GM04503 (cell line): ENCODE measurements at places on chromosomes 13 and 19.

DNA sequence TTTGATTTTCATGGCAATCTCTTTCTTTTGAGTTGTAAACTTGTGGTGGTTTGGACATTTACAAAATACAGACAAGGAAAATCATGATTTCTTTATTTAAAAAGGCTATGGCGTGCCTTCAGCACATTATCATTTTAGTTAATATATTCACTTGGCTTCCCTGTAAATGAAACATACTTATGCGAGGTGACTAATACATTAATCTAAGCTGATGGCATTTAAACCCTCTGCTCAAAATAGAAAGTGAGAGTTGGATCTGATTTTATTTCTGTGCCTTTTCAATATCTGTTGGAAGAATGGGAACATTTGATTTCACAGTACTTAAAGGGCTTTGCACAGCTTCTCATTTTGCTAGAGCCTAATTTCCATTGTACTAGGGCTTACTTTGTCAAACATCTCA is 289.8 kb downstream of the MTUS2 start:
- no peak for DNase-seq

- DNase-seq, result no peak
These were observed 869 bp downstream of the GFY start for GRCh38 chr19:49425922-49426592.

GRCh38 chr19:31264041-31264778 is 85.0 kb downstream of the TSHZ3 start:
- no peak for DNase-seq

- no peak for DNase-seq
These were observed 1.7 kb upstream of the DNAJB1 start for GRCh38 chr19:14519860-14520407.

GRCh38 chr19:18464646-18465045 is 26.7 kb upstream of the ISYNA1 start:
- DNase-seq, result peak; percentile 85

DNA sequence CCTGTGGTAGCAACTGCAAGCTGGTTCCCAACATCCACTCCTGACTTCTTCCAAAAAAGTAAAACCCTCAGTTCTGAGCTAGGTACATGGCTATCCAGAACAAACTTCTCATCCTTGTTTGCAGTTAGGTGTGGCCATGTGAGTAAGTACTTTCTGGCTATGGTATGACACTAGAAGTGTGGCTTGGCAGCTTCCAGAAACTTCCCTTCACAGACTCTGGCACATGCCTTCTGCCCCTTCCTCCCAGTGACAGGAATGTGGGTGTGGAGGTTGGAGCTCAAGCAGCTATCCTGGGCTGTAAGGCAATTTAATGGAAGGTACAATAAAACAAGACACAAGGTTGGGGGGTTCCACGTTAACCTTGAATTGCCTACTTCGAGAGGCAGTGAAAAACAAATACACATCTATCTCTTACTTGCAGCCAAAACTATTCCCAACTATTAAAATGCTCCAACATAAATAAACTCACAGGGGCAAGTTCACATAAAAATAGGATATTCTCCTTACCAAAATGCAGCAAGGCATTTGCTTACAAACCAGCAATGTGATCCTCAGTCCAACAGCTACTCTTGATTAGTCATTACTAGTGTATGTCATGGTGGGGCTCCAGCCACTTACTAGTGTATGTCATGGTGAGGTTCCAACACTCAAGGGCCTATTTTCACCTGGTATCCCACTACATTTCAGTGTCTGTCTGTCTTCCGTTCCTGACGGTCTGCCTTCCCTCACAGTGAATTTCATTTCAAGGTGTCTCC is 3.1 kb downstream of the SMG9 start:
- DNase-seq, result no peak

- DNase-seq, result no peak
These were observed 27.5 kb upstream of the WDFY2 start for GRCh38 chr13:51556740-51557139.

DNA sequence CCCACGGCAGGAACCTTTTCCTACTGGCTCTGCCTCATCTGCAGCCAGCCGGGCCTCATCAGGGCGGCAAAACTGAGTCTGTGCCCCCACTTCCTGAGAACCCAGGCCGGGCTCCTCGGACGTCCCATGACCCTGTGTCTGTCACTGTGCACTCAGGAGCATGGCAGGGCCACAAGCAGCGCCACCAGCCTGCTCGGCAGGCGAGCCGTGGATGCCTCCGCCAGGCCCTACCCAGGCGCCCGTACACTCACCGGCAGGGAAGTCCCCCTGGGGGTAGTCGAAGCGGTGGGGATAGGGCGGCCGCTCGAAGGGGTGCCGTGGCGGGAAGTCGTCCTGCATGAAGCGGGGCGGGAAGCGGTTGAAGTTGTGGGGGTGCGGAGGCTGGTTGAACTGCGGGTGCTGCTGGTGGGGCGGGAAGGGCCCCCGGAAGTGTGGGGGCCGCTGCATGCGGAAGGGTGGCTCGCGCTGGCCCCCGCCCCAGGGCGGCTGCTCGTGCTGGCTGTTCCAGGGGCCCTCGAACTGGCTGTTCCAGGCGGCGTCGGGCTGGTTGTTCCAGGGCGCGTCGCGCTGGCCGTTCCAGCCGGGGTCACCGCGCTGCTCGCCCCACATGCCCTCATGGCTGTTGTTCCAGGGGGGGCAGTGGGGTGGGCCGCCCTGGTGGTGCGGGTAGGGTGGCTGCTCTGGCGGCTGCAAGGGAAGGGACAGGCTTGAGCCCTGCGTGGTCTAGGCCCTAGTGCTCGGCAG is 17.1 kb downstream of the CHERP start:
- DNase-seq, result no peak

- DNase-seq, result no peak
These were observed 13.1 kb downstream of the MAST3 start for GRCh38 chr19:18110609-18111232.

GRCh38 chr13:84821261-84821660 is 939.0 kb upstream of the SLITRK1 start:
- no peak for DNase-seq

GRCh38 chr13:75960538-75960994 is 324.4 kb downstream of the LMO7 start:
- DNase-seq, result no peak

GRCh38 chr19:46748325-46749109 is 2.3 kb upstream of the STRN4 start:
- no peak for DNase-seq

GRCh38 chr19:55360902-55361301 is 2.2 kb downstream of the GARIN5B start:
- no peak for DNase-seq

- DNase-seq, result no peak
These were observed 8.1 kb upstream of the KLF12 start for GRCh38 chr13:74142257-74142656.

GRCh38 chr13:35909837-35910540 is 221.2 kb downstream of the DCLK1 start:
- DNase-seq, result no peak

DNA sequence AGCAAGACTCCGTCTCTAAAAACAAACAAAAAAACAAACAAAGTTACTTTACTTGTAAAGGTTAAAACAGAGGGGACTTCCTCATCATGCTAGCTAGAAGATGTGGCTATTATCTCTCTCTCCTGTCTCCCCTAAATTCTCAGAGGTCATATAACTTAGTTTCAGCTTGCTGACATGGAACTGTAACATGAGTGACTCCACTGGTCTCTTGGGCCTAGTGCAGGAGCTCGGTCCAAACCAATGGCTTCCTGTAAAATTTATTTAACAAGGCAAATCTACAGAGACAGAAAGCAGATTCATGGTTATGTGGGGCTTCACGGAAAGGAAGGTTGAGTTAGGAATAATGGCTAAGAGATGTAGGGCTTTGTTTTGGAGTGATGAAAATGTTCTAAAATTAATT is 9.5 kb upstream of the KASH5 start:
- no peak for DNase-seq

DNA sequence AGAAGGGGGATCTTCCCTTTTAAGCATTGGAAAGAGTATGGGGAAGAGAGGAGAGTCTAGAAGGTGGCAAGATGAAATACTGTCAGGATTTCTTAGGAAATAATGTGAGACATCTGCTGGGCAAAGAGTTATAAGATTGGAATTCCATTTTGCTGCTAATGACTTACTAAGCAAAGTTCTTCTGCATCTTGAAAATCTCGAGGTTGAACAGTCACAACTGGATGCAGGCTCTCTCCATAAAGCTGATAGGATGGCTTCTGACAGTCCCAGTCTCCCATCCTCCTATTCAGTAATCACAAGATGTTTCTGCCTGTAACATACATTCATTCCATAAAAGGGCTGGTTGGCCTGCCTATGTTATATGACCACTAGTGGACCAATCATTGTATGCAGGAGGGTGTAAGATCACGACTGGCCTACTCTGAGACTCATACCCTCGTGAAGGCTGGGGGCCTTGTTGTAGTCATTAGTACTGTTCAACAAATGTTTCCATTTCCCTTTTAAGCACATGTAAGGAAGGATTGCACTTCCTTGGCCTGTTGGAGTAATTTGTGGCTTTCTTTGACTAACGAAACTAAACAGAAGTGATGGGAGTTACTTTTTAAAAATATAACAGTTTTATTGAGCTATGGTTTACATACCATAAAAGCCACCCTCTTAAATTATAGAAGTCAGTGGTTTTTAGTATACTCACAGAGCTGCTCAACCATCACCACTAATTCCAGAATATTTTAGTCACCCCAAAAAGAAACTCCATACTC is 45.0 kb upstream of the TDRD3 start:
- DNase-seq, result no peak

DNA sequence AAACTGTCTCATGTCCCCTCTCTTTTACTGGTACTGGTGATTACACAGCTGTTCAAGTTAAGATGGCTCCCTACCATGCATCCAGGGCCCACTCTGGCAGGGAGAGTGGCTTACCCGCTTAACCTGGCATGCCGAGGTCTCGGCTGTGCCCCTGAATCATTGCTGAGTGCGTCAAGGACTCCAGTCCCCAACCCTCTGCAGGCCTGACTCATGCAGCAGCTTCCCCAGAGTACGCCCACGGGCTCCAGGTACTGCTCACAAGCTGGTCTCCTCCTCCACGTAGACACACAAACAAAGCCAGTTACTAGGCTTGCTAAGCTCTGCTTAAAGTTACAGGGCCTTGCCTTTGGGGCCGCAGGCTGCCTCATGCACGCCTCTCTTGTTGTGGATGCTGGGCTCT is 447.4 kb downstream of the COG6 start:
- DNase-seq, result no peak

DNA sequence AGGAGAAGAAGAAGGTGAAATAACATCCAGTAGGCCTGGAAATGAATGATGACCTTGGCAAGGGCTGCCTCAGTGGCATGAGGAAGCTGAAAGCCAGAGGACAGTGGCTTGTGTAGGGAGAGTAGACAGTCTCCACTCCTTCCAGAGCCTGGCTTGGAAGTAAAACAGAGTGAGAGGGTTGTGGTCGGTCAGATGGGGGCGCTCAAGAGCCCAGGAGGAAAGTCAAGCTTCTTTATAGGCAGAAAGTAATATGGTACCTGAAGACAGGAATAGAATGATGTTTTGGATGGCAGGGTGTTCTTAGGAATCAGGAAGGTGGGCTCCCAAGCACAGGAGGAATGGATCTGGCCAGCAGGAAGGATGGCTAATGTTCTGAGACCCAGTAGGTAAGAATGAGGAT is 75.1 kb upstream of the TSC22D1 start:
- no peak for DNase-seq

DNA sequence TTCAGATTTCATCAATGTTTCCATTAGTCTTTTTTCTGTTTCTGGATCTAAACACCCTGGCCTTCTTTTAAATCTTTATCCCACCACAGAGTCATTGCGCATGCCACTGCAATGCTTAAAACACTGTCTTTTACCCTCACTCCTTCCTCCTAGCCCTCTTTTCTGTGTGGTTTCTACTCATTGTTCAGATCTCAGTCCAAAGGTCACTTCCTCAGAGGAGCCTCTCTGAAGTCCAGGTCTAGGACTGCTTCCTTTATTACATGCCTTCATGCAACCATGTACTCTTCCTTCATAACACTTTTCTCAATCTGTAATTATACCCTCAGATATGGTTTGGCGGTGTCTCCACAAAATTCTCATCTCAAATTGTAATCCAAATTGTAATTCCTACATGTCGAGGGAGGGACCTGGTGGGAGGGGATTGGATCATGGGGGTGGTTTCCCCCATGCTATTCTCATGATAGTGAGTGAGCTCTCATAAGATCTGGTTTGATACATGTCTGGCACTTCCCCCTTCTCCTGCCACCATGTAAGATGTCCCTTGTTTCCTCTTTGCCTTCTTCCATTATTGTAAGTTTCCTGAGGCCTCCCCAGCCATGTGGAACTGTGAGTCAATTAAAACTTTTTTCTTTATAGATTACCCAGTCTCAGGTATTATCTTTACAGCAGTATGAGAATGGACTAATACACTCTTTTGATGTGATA is 808.9 kb downstream of the DIAPH3 start:
- DNase-seq, result no peak

- DNase-seq, result no peak
These were observed 1.8 kb downstream of the KLF16 start for GRCh38 chr19:1861599-1862031.

DNA sequence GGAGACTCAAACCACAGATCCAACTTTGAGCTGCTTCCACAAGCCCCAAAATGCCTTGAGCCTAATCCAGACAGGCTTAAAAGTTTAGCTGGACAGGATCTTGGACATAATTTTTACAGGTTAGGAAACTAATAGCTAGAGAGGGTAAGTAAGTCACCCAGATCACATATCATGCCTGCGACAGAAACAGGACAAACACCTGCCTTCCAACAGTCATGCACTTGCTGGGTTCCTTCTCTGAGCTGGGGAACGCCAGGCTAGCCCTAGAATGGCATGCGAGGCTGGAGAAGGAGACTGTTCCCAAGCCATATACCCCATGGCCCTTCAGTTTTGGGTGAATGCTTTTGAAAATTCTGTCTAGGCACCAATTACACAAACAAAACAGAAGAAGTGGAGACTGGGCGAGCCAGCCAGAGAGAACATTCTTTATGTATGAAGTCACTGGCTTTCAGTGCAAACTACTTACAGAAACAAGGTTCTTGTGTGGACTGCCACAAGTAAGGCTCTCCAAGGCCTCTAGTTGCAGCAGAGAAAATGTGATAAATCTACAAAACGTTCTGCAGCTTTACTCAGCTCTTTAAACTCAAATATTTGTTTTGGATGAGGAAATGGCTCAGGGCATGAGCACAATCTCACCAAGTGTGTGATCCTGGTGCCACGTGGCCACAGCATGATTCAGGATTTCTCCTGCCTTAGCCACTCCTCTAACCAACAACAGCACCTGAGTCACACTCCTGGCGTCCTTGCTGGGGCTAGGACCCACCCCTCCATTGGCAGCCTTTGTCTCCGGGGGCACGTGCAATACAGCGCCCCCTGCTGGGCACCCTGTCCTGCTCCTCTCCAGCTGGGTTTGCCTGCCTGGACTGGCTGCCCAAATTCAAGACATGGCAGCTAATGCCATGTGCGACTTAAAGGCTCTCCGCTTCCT is 73.4 kb upstream of the UBL3 start:
- peak; percentile 96 for DNase-seq
